ENCODE measurements at places on chromosomes 6 and 20. TPM values are rescaled to one million over a fixed set of nuclear protein-coding genes. Genes with fewer than 3 reads are reported as not detected.

The RAB44 gene
- not detected for total RNA-seq

The OTOR gene
- not detected for total RNA-seq

The SLC16A10 gene
- 0.30 TPM for total RNA-seq

The HUS1B gene
- 1.7 TPM for total RNA-seq

The EYS gene
- total RNA-seq = 0.05 TPM

The DDO gene
- total RNA-seq = 0.23 TPM

The CTCFL gene
- total RNA-seq = not detected
